ENCODE measurements at places on chromosomes 4 and X. TPM values are rescaled to one million over a fixed set of nuclear protein-coding genes. Genes with fewer than 3 reads are reported as not detected.

ZAR1 gene
- total RNA-seq: not detected

SOWAHB gene
- 34.3 TPM for total RNA-seq

FHDC1 gene
- total RNA-seq: 15.4 TPM

GPR143 gene
- total RNA-seq: not detected

STPG2 gene
- not detected for total RNA-seq

PPM1K gene
- 9.4 TPM for total RNA-seq

EDNRA gene
- total RNA-seq: not detected

CSN1S1 gene
- 0.79 TPM for total RNA-seq

ZCCHC18 gene
- not detected for total RNA-seq

KLHL13 gene
- total RNA-seq: 0.20 TPM

SOWAHD gene
- total RNA-seq: 0.64 TPM

DCAF12L2 gene
- total RNA-seq: 0.16 TPM

CT45A5 gene
- not detected for total RNA-seq

TLR2 gene
- 6.1 TPM for total RNA-seq

RIPPLY1 gene
- not detected for total RNA-seq

TMPRSS11A gene
- not detected for total RNA-seq

WNK3 gene
- total RNA-seq: 0.48 TPM

GPR173 gene
- 5.2 TPM for total RNA-seq

DRD5 gene
- total RNA-seq: not detected

TBX22 gene
- total RNA-seq: not detected

FAT4 gene
- total RNA-seq: 11.4 TPM

TFDP3 gene
- total RNA-seq: not detected

ANOS1 gene
- not detected for total RNA-seq

RNF128 gene
- 54.8 TPM for total RNA-seq

TAF7L gene
- total RNA-seq: not detected

KLF8 gene
- 2.3 TPM for total RNA-seq

RPA4 gene
- 1.1 TPM for total RNA-seq

CT45A2 gene
- total RNA-seq: not detected

MTMR8 gene
- 15.3 TPM for total RNA-seq

TEX11 gene
- total RNA-seq: not detected

ZNF732 gene
- not detected for total RNA-seq

SPATA4 gene
- not detected for total RNA-seq

ATRX gene
- 62.8 TPM for total RNA-seq

AR gene
- 2.4 TPM for total RNA-seq

PPP4R3C gene
- total RNA-seq: not detected

EVC gene
- total RNA-seq: 6.0 TPM

SSX2 gene
- not detected for total RNA-seq

ARHGAP24 gene
- 9.4 TPM for total RNA-seq

Data from transverse colon (tissue), 4 donors.